ENCODE measurements at places on chromosomes 6 and 20.

DNA sequence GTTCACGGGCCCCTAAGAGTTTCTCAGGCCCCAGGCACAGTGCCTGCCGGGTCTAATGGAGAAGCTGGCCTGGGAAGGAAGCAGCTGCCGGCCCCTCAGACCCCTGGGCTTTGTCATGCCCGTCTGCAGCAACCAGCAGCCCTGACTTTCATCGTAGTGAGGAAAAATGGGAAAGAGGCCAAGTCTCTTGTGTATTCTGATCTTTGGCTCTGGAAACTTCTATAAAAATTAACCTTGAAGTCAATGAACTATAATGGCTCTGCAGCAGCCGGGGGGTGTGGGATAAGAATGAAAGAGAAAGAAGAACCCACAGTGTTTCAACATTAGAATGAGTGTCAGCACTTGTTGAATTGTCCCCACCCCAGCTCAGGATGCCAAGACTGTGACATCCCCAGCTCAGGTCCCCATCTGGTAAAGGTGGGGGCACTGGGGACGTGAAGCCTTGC, 12.9 kb downstream of the TGM2 start:
- no peak for DNase-seq

DNA sequence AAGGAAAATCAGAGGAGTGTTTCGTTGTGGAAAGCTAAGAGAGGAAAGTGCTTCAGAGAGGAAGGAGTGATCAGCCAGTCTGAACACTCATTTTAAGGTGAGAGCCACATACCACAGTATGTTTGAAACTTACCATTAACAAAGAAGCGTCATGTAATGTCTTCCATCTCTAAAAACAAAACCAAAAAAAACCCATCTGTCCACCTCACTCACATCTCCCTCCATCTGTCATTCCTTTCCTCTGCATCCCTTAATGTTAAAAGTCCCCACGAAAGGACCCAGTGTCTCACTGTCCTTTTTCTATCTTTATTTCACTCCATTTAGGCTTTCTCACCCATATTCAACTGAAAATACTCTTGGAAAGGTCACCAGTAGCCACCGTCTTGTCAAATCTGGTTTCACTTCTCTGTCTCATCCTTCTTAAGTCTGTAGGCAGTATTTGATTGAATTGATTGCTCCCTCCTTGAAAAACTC, 59.4 kb upstream of the GNRH2 start:
- no peak for DNase-seq

DNA sequence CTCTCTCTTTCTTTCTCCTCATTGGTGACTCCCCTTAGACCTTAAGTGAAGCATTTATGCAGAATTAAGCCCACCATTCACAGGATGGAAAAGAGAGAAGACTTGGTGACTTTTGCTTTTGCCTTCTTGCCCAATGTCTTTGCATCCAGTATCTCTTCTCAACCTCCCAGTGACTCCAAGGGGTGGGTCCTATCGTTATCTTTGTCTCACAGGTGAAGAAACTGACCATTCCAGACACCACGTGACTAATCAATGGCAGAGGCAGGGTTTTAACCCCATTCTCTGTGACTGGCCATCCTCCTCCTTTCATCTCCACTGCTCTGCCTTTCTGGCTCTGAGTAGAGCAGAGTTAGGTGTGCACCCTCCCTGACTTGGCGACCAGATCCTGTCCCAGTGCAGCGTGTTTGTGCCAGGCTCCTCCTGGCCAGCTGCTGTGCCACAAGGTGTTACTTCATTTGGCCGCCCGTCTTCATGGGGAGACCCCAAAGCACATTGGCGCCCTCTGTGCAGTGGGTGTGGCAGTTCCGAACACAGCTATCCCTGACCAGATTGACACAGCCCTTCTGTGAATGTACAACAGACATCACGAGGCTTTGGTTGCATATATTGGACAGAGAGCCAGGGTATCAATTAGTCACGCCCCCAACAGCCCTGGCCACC, 501.3 kb downstream of the CD83 start:
- DNase-seq, result no peak

GRCh38 chr20:61734733-61735502, 330.8 kb downstream of the TAF4 start:
- DNase-seq, result no peak

DNA sequence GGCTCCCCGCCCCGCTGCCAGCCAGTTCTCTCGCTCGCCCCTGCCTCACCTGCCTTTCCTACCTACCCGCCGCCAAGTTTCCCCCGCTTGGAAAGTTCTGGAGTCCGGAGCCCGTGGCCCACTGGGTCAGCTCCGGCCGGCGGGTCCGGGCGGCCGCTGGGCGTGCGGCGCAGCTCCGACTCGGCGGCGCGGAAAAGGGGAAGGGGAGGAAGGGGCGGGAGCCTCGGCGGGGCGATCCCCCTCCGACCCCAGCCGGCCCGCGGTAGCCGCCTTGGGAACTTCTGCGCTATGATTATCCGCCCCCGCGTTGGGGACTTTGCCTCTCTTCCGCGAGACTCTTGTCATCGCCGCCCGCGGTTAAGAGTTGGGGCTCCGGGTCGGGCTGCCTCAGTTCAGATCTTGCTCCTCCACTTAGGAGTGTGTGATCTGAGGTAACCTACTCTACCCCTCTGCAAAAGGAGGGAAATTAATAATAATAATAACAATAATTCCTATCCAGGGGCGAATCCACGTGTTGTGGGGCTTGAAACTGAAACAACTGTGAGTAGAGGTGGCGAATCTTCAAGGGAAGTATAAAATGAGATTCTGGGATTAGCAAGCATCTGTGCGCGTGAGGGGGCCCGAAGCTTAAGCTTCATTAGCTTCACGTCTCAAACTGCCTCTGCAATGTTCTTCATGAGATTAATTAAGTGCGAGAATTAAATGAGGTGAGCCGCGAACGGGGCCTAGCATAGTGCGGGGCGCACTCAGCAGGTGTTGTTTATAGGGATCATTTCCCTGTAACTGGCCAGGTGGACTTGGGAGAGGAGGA, 30.8 kb downstream of the SF3B5 start:
- DNase-seq, result no peak

GRCh38 chr20:17714597-17714996, 14.8 kb downstream of the BANF2 start:
- no peak for DNase-seq

GRCh38 chr20:37781626-37782025, 87.8 kb downstream of the CTNNBL1 start:
- DNase-seq, result no peak

DNA sequence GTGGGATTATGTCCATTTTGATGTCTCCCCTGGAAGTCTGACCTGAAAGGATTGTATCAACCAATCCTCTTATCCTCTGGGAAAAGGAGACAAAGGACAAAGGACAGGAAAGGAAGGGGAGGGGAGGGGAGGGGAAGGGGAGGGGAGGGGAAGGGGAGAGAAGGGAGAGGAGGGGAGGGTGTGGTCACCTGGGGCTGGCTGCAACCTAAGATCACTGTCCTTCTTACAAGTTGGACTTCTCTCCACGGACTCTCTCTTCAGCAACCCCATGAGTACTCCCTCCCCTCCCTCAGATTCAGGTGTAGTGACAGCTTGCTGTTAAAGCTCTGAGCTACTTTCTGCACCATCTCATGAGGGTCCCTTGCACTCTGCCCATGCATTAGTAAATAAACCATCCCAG, 58.9 kb upstream of the KLHL31 start:
- DNase-seq, result no peak

GRCh38 chr6:56005426-56005825, 130.0 kb upstream of the BMP5 start:
- no peak for DNase-seq

DNA sequence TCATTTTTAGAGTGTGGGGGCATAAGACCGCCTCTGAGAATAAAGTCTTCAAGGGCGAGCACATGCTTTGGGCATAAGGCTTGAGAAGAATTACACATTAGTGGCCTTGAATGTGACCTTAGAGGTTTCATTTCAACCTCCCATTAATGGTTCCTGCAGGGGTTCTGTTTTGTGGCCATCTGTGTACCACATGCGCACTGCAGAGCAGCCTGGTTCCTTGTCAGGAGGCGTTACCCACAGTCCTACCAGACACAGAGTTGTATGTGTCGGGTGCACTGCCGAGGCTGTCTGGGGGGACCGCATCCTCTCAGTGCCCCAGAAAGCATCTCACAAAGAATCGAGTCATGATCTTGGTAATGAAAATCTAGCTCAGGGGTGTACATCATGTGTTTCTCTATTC, 115.7 kb downstream of the B3GAT2 start:
- DNase-seq, result no peak

GRCh38 chr20:7352165-7352564, 584.7 kb downstream of the BMP2 start:
- no peak for DNase-seq

- no peak for DNase-seq
Measured at GRCh38 chr6:45314146-45314545, 14.0 kb upstream of the RUNX2 start.

DNA sequence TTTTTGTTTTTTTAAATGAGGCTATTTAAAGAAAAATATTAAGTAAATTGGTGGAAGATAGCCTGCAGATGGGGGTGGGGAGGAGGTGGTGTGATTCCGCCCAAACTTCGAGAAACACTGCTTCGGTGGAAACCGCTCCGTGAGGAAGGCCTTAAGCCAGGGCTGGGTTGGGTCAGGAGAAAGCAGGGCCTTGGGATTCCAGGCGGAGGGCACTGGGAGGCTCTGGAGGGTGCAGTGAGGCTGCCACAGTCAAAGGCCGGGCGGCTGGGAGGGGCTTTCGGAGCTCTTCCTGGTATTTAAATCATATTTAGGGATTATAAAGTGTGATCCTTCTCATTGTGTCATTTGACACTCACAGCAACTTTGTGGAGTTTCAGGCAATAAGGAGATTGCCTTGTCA, 22.2 kb upstream of the SCRT2 start:
- DNase-seq, result no peak

GRCh38 chr6:137581019-137581707, 87.0 kb upstream of the OLIG3 start:
- DNase-seq, result no peak

GRCh38 chr20:46394872-46395760, 11.3 kb downstream of the ELMO2 start:
- DNase-seq, result peak; percentile 32

GRCh38 chr20:6831461-6831860, 64.0 kb downstream of the BMP2 start:
- no peak for DNase-seq

GRCh38 chr6:77456531-77457248, 6.6 kb downstream of the HTR1B start:
- no peak for DNase-seq

DNA sequence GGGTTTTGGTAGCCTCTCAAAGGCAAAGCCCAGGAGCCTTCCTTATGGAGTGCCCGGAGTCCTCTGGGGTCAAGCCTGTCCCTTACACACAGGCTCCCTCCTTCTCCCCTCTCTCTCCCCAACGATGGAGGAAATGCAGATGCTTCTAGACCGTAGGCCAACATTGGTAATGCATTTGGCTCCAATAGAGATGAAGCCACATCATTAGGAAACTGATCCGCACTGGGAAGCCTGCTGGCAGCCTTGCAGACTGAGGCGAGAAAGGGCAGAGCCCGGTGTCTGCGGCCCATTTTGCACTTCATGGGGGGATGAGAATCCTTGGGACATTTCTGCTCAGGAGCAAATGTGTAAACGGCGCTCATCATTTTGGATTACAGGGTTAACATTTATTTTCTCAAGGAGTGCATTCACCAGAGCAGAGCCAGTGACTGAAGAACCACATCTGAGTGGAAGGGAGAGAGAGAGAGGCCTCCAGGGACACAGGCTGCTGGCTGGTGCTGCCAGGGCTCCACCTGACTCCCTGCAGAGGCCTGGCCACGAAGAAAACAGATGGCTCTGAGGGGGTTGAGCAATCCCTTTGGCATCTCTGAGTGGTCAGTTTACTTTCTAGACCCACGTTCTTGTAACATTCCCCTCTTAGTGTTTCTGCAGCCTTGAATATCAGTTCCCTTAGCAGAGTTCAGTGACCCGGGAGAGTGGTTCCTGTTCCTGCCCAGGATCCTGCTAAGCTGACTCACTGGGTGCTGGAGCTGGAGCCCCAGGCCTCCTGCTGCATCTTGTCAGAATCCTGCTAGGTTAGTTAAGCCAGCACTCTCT, 4.4 kb upstream of the CST3 start:
- DNase-seq, result no peak

DNA sequence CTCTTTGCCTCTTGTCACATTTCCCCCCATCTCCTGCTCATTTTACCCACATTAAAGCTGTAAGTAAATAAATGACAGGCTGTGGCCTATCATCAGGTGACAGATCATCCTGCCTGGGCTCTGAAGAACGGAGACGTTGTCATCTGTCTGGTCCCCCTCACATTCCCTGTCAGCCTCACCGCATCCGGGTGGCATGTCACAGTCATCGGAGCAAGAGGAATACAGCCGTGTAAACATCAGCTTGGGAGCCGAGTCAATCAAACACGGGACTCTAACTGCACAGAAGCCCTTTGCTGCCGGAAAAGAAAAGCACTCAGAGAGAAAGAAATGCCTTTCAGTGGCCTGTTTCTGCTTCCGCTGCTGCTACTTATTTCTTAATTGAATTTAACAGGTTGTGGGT, 371.9 kb upstream of the ID4 start:
- no peak for DNase-seq

GRCh38 chr20:49319208-49319809, 41.5 kb upstream of the ZNFX1 start:
- DNase-seq, result no peak

DNA sequence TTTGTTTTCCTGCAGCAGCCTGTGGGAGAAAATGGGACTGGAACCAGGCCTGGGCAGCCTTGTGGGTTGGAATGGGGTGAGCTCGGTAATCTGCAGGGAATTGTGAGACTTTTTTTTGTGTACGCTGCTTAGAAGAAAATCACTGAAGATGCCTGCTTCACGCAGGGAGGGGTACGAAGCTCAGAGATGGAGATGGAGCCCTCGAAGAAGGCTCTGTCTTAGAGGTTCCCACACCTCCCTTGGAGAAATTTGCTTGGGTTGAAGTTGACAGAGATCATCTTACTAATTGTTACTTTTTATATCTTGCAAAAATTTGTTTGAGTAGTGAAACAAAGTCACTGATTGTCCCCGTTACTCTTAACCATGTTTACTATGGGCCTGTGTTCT, 894 bp downstream of the PYGB start:
- no peak for DNase-seq

GRCh38 chr6:80217794-80218193, 111.3 kb downstream of the BCKDHB start:
- DNase-seq, result no peak

- no peak for DNase-seq
Measured at GRCh38 chr20:62760856-62761758, 35.2 kb upstream of the MRGBP start.

- DNase-seq, result no peak
Measured at GRCh38 chr6:170156448-170157375, 134.2 kb downstream of the DLL1 start.

All from NCI-H187 (cell line).